ENCODE measurements at places on chromosomes 7 and 10.
A peak's percentile ranks its signal among the peaks of the same experiment; 100 is the strongest.

DNA sequence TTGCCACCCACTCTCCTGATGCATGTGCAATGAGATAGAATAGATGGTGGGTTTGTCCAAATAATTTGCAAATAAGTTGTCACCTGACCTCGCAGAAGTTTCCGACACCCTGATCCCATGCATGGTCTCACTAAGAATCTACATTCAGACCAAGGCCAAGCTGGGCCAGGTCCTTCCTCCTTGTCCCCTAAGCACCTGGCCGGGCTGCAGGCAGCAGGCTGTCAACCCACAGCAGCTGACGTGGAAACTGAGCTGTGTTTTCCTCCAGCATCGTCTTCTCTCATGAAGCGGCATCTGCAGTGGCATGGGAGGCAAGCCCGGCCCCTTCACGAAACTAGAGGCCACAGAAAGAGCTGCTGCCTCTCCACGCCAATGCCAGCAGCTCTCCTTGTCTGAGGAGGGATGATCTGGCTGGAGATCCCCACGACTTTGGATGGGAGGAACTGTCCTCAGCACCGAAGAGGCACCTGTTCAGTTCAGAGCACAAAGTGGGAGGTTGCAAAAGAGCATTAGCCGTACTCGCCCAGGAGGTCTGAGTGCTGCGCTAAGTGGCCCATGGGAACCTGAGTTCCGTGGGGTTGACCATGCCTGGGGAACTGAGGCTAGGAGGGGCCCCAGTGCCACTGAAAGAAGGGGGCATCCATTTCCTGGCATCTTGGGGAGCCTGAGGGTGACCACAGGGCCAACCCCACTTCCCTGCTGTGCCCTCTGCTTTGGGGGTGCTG, 110.5 kb upstream of the INSIG1 start:
- DNase-seq = no peak

DNA sequence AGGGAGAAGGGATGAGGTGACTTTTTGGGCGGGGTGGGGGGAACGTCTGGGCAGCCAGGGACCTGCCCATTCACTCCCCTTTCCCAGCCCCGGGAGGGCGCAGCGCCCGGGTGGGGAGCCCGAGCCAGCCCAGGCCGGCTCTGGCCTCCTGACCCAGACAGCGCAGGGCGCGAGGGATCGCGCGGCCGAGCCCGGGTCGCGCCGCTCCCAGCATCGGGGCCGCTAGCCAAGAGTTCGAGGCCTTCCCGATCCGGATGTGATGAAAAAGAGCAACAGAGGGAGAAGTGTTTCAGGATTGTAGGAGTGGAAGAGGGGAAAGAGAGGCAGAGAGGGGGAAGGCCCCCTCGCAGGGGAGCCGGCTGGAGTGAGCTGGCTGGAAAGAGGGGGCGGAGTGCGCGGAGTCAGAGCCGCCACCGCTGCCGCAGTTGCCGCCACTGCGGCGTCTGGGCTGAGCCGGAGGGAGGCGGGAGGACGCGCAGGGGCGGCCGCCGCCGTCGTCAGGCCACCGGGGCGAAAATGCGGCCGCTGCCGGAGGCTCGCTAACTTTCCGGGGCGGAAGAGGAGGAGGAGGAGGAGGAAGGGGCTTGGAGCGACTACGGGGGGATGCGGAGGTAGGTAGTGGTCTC, at the start of gene MDFIC:
Gene MDFIC, plus strand, starts transcription at position 69 of the 626 bp plus-strand sequence. CDS start 940 bp downstream, outside the sequence.
- peak; percentile 79 for DNase-seq

DNA sequence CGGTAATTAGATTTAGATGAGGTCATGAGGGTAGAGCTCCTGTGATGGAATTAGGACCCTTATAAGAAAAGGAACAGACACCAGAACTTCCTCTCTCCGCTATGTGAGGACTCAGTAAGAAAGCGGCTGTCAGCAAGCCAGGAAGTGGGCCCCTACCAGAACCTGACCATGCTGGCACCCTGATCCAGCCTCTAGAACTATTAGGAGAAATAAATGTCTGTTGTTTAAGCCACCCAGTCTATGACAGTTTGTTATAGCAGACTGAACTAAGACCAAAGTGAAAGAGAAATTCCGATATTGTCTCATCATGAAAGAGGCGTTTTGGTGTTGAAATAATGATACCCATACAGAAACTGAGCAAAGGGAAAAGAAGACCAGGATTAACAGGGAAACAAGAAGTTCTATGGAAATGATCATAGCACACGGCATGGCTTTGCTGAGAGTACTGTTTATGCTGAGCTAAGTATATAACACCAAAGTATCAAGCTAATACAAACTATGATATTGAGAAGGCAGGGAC, 9.2 kb downstream of the CLEC2L start:
- DNase-seq = no peak

DNA sequence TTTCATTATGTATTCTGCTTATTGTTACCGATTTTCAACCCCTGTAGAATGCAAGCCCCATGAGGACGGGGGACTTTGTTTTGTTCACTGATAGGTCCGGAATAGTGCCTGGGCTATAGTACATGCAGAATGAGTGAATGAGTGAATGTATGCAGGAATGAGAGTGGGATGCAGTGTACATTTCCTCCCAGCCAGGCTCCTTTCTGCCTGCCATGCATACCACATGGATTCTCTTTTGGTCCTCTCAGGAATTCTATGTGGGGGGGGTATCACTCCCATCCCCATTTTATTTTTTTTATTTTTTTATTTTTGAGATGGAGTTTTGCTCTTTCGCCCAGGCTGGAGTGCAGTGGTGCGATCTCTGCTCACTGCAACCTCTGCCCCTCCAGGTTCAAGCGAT, 16.7 kb downstream of the TRIM56 start:
- no peak for DNase-seq

GRCh38 chr10:14173706-14174594, 156.8 kb downstream of the FRMD4A start:
- peak; percentile 61 for DNase-seq

- DNase-seq = no peak
Measured at GRCh38 chr7:86942081-86942480, 117.4 kb downstream of the ELAPOR2 start.

DNA sequence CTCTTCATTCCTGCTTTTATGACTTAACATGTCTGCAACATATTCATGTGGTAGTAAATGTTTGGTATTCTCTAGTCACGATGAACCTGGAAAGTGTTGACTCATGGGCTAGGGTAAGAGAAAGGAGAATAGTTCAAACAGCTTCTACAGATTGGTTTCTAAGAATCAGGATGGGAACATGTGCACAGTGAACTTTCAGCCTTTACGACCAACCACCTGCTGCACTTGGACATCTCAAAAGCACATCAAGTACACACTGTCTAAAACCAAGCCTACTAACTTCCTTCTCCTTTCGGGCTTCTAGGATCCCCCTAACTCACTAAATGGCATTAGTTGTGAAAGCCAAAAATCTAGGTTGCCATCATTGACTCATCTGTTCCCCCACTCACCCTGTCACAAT, 85.5 kb downstream of the CUL2 start:
- no peak for DNase-seq
